ENCODE measurements at places on chromosomes 5 and 9. TPM values are rescaled to one million over a fixed set of nuclear protein-coding genes. Genes with fewer than 3 reads are reported as not detected.

The SLCO6A1 gene
- not detected for total RNA-seq

The CCT5 gene
- 481 TPM for total RNA-seq

The CYSRT1 gene
- total RNA-seq = not detected

The C9orf153 gene
- 0.40 TPM for total RNA-seq

The ESM1 gene
- 0.20 TPM for total RNA-seq

GRCh38 chr9:8270235-8270634 lies 470.7 kb upstream of the DMAC1 start:
- DNase-seq = no peak

- no peak for DNase-seq
Observed at GRCh38 chr9:92655896-92656536, 13.9 kb downstream of the IPPK start.

DNA sequence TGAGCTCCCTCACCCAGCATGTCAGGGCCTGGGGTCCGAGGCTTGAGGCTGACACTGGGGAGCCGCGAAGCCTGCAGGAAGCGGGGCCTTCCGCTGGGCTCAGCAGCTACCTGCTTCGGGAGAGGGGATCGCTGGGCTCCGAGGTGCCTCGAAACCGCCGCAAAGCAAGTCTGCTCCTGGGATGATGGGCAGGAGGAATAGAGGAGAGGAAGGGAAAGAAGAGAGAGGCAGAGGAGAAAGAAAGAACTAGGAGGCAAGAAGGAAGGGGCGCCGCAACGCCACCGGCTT lies 1.5 kb upstream of the PRDM12 start:
- DNase-seq = no peak

DNA sequence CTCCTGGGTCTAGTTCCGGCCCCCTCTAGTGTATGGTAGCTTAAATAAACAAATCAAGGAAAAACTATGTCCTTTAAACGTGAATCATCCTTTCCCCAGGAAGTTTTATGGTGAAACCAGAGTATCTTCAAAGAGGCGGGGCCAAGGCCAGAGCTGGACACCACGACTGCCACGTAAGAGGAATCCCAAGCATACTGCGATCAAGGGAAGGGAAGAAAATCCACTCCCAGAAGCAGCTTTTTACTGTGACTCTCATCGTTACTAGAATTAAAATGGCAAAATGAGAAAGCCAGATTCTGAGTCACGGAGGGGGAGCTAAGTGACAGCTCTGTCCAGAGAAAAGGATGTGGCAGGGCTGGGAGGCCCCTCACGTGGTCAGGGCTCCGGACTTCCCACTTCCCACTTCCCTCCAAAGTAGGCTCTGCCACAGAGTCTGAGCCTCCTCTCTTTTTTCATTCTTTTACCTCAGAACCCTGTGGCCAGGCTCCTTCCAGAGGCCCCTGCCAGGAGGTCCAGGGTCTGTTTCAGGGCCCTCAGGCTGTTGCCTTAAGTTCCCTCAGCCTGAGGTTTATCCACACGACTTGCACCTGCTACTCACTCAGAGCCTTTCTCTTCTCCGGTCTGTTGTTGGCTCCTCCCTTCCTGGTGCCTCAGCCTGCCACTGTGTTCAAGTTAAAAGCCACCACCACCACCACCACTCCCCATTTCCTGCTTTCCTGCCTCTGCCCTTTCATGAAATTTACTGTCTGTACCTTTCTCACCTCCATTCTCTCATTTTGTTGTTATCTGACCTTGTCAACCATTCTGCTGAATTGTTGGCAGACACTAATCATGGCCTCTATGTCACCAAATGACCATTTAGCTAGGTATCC lies 1.4 kb upstream of the GLRX start:
- peak; percentile 83 for DNase-seq

DNA sequence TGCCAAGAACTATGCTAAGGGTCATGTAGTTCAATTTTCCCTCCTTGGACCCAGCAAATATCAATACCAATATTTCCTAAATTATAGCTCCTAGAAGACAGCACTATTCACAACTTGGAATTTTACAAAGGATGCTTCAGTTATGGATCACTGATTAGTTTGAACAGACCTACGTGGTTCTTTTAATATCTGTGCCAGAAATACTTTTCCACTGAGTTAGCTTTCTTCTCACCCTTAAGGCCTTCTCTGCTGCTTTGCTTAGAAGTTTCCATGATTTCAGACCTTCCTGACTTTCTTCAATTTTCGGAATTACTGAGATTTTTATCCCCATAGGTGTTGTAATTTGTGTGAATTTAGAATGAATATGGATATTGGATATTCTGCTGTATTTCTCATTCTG lies 380.4 kb downstream of the PSAT1 start:
- DNase-seq = no peak

- no peak for DNase-seq
Observed at GRCh38 chr5:139967353-139967752, 75.7 kb downstream of the NRG2 start.

- DNase-seq = no peak
Observed at GRCh38 chr5:137659209-137659608, 76.7 kb downstream of the KLHL3 start.

DNA sequence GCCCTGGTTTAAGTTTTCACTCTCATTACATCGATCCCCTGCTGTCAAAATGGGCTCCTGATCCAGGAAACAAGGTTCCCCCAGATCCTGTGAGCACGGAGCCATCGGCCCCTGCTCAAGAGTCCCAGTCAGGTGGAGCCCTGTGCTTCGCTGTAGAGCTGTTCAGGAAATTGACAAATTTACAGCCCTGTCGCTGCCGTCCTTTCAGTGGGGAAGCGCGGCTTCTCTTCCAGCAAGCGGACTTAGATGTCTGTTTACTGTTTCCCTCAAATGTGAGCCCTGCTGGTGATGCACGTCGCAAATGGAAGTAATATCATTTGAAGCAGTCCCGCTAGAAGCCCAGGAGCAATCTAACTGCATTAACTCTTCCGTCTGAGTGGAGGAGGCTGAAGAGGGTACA lies 760.9 kb upstream of the WWC1 start:
- DNase-seq = no peak

DNA sequence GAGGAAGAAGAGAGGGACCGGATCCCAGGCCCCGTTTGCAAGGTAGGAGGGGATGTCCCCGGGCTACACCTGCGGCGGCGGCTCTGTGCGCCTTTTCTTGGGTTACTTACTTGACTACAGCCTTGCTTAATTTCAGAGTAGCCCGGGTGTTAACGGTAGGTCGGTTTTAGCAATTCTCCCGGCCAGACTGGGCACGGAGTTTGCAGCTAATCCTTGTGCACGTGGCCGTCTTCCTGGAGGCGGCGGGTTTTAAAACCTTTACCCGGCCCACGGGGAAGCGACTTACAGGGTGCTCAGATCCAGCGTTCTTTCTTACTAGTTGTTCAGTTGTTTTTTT lies 313 bp downstream of the BRIX1 start:
- DNase-seq = no peak

- DNase-seq = peak; percentile 75
Observed at GRCh38 chr5:96434201-96434645, 1.2 kb upstream of the PCSK1 start.

DNA sequence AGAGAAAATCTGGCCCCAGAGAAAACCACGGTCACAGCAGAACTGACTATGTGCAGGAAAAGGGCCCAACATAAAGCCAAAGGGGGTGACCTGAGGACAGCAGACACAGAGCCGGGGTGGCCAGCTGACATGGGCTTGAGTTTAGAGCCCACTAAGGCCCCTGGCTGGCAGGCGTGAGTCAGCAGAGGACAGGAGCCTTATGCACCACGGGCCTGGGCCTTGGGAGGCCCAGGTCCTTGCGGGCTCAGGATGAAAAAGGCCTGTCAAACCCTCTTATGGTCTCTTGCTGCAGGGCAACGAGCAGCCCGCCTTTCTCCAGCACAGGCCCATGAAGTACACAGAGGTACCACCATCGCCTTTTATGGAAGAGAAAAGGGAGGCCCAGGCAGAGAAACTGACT lies 19.7 kb downstream of the STK10 start:
- DNase-seq = no peak

GRCh38 chr9:115063058-115063845 lies 54.7 kb downstream of the TNC start:
- no peak for DNase-seq

GRCh38 chr9:81656004-81656403 lies 33.3 kb downstream of the TLE1 start:
- peak; percentile 15 for DNase-seq

- no peak for DNase-seq
Observed at GRCh38 chr9:120392711-120393110, 187.3 kb downstream of the CDK5RAP2 start.

GRCh38 chr9:37954581-37954981 lies 50.7 kb upstream of the SLC25A51 start:
- peak; percentile 15 for DNase-seq

All from activated CD8-positive, alpha-beta T cell treated with anti-CD3 and anti-CD28 coated beads for 36 hours (primary cell).